Epithelial cell of proximal tubule (primary cell): ENCODE measurements at places on chromosomes 13 and 19. TPM values are rescaled to one million over a fixed set of nuclear protein-coding genes. Genes with fewer than 3 reads are reported as not detected.

DNA sequence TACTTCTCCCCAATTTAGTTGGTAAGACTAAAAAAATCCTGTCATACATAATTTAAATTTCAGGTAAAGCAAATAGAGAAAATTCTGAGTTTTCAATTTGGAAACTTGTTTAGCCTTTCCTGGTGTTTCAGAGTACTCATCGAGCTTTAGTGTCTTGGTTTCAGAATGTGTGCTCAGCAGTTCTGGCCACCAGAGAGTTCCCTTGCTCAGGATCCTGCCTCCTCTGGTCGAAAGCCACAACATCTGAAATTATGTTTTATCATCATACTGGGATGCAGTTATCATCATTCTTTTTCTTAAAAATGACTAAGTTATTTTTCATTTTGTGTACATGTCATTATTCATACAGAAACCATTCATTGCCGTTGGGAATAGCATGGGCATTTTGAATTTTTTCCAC lies 263.2 kb upstream of the SPRY2 start:
- DNase-seq = no peak

CYP2S1 gene
- total RNA-seq = 4.9 and 24.7 TPM in 2 replicates

ZNF99 gene
- total RNA-seq = not detected in 2 replicates

GRCh38 chr13:90746230-90746629 lies 601.3 kb upstream of the MIR17HG start:
- DNase-seq = no peak
